ENCODE measurements at places on chromosomes 11 and 22. TPM values are rescaled to one million over a fixed set of nuclear protein-coding genes. Genes with fewer than 3 reads are reported as not detected.

The THAP7 gene
- 16.4 TPM for total RNA-seq

The SPDYC gene
- total RNA-seq: not detected

The KCNE3 gene
- 0.28 TPM for total RNA-seq

The SULT4A1 gene
- 3.2 TPM for total RNA-seq

The CHRM1 gene
- not detected for total RNA-seq

The DLG2 gene
- 6.4 TPM for total RNA-seq

The KIAA0930 gene
- total RNA-seq: 62.6 TPM

The USP47 gene
- 24.2 TPM for total RNA-seq

DNA sequence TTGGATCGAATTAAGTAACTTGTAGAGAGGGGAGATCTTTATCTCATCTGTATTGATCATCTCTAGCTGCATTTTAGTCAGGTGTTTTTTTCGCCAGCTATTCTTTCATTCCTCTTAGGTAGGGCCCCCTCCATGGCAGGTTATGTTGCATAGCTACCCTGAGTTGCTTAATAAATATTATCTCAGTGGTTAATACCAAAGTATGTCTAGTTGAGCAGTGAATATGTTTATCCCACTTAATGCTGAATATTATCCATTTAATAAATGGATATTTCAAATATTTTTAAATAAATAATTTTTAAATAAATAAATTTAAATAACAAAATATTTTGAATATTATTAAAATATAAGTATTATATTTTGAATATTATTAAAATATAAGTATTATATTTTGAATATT, 9.6 kb downstream of the PRRG4 start:
- DNase-seq: no peak
- peak overlapping the region; percentile 22 for H3K4me3 ChIP-seq
- H3K36me3 ChIP-seq: 0 out of 2 replicates have a peak, but pooled peaks cover 14% of the 10 kb centered on the region
- H3K27me3 ChIP-seq: no peaks in the 10 kb centered on the region

DNA sequence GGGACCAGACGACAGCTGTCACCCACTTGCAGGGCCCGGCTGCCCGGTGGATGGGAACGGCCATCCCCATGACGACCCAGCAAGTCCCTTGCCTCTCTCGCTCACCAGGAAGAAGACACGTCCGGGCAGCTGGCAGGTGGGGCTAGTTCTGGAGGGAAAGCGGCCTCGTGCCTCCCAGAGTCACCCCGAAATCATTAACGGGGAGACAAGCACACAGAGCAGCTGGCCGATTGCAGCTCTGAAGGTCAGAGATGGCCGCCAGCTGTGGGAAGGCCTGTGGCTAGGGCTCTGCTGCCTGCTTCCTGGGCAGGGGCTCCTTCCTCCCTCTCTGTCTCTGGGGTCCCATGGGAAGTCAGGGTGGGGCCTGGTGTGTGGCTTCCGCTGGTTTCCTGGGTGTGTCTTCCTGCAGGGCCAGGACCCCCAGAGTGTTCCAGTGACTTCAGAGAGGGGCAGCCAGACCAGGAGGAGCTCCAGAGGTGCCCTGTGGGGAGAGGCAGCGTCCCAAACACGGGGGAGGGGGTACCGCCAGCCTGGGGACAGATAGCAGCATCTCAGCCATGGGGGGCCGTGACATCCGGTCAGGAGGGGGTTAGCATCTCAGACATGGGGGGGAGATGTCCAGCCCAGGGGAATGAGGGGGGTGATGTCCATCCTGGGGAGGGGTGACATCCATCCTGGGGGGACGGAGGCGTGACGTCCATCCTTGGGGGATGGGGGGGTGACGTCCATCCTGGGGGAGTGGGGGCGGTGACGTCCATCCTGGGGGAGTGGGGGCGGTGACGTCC, 114.9 kb downstream of the KCNQ1 start:
- DNase-seq: no peak
- peaks cover 8% of the 10 kb centered on the region for H3K27me3 ChIP-seq
- no peaks in the 10 kb centered on the region for H3K36me3 ChIP-seq
- no peaks in the 10 kb centered on the region for H3K4me1 ChIP-seq
- H3K4me3 ChIP-seq: no peak overlapping the region
- H3K27ac ChIP-seq: no peak overlapping the region

- H3K4me3 ChIP-seq: no peak overlapping the region
- H3K27ac ChIP-seq: no peak overlapping the region
- peaks cover 53% of the 10 kb centered on the region for H3K27me3 ChIP-seq
- no peak for DNase-seq
- H3K36me3 ChIP-seq: no peaks in the 10 kb centered on the region
- H3K4me1 ChIP-seq: no peaks in the 10 kb centered on the region
Measured at GRCh38 chr22:47208630-47209029, 446.2 kb downstream of the TBC1D22A start.

DNA sequence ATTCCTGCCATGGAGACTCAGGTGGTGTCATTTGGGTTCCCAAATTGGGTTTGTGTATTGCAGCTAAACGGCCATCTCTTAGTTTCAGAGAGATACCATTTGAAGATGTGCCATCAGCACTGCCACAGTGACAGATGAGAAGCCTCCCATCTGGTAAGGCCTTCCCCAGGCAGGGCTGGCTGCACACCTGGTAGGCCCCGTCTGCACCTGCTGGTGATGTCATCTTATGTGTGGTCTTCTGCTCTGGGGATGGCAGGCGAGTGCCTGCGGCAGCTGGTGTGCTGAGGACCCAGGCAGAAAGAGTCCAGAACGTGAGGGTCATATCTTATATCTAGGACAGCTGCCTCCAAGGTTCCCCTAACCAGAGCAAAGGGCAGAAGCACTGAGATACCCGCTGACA, 100.6 kb downstream of the CSNK2A3 start:
- H3K27ac ChIP-seq: no peak overlapping the region
- no peak for DNase-seq
- no peaks in the 10 kb centered on the region for H3K36me3 ChIP-seq

DNA sequence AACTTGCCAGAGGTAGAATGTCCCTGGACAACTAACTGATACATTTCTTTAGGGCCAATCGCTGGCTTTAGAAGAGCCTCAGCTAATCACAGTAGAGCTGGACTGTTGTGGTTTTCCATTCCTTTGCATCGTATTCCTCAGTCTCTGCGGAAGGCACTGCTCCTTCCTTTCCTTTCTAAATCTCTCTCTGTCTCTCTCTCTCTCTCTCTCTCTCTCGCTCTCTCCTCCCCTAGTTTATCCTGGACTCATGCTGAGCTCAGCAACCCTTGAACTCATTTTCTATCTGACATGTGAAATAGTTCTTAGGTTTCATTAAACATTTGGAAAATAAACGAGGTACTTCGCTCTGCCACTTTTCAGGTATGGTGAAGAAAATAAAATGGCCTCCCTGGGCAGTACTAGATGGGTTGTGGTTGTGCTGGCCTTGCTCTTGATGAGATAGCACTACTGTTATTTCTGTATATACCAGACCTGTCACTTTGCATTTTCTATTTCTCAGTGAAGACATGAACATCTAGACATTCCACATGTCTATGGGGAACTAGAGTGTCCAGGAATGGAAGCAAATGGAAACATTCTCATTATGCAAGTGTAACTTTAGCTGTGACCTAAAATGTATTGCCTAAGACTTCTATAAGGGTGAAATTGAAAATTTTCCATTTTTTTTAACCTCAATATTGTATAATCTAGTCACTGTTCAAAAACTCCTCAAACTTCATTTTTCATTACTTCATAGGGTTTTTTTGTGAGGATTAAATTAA, 12.0 kb upstream of the SESN3 start:
- H3K27ac ChIP-seq: no peak overlapping the region
- H3K4me3 ChIP-seq: no peak overlapping the region
- no peak for DNase-seq
- H3K27me3 ChIP-seq: no peaks in the 10 kb centered on the region

DNA sequence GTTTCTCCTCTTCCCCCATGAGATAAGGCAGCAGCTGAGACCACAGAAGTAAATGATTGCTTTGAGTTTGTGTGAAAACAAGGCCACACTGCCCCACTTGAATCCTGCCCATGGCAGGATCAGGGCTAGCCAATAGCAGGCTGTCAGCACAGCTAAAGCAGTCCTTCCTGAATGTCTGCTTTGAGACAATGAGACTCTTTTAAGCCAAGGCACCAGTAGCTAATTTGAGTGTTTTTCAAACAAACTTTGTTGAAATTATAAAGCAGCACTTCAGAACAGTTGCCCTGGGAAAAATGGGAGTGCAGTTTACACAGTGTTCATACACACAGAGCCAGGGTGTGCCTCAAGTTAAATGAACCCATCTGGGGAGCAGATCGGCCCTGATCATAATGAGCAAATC, 103.5 kb upstream of the OR5AK2 start:
- H3K27ac ChIP-seq: peak overlapping the region; percentile 22
- no peak overlapping the region for H3K4me3 ChIP-seq
- no peaks in the 10 kb centered on the region for H3K36me3 ChIP-seq

DNA sequence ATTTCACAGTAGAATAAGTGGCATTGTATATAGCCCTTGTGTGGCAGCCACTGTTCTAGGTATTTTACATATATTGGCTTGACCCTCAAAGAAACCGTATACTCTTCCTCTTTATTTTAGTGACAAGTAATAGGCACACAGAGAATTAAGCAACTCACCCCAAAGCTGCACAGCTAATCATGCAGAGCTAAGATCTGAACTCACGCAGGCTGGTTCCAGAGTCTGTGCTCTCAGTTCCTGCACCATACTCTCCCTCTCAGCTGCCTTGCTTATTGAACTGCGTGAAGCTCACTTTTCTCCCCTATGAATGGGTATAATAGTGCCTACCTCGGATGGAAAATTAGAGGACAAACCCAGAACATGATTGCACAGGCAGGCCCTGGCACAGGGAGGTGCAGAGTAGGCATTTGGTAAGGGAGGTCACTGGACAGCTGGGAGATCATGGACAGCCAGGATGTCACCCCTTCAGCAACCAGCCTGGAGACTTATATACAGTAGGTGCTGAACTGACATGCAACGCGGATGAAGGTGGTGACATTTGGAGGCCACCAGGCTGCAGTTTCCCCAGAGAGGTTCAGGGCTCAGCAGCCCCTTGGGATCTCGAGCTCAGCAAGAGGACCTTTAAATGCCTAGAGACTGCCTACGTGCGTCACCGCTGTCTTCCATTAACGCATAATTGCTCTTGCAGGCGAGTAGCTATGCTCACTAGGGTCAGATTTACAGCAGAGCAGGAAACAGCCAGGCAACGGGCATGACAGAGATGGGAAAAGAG, 78.4 kb upstream of the TP53I11 start:
- H3K4me3 ChIP-seq: no peak overlapping the region
- peaks cover 64% of the 10 kb centered on the region for H3K27me3 ChIP-seq
- no peaks in the 10 kb centered on the region for H3K4me1 ChIP-seq
- H3K27ac ChIP-seq: no peak overlapping the region
- DNase-seq: no peak
- no peaks in the 10 kb centered on the region for H3K36me3 ChIP-seq

- H3K4me1 ChIP-seq: no peaks in the 10 kb centered on the region
- no peaks in the 10 kb centered on the region for H3K27me3 ChIP-seq
- no peak overlapping the region for H3K4me3 ChIP-seq
- no peaks in the 10 kb centered on the region for H3K36me3 ChIP-seq
Measured at GRCh38 chr11:111589886-111590499, 12.3 kb upstream of the SIK2 start.

All from PC-9 (cell line).